RCC 7860 (cell line): ENCODE measurements at places on chromosomes 3 and 15.

GRCh38 chr3:52190294-52191074 lies 7.5 kb upstream of the ALAS1 start:
- DNase-seq = no peak

GRCh38 chr3:60555686-60556354 lies 695.4 kb downstream of the FHIT start:
- DNase-seq = no peak

- DNase-seq = no peak
These were observed 136.1 kb upstream of the CNTN4 start for GRCh38 chr3:1962396-1963088.

- no peak for DNase-seq
These were observed 56.5 kb upstream of the TMEM108 start for GRCh38 chr3:132981719-132982118.

DNA sequence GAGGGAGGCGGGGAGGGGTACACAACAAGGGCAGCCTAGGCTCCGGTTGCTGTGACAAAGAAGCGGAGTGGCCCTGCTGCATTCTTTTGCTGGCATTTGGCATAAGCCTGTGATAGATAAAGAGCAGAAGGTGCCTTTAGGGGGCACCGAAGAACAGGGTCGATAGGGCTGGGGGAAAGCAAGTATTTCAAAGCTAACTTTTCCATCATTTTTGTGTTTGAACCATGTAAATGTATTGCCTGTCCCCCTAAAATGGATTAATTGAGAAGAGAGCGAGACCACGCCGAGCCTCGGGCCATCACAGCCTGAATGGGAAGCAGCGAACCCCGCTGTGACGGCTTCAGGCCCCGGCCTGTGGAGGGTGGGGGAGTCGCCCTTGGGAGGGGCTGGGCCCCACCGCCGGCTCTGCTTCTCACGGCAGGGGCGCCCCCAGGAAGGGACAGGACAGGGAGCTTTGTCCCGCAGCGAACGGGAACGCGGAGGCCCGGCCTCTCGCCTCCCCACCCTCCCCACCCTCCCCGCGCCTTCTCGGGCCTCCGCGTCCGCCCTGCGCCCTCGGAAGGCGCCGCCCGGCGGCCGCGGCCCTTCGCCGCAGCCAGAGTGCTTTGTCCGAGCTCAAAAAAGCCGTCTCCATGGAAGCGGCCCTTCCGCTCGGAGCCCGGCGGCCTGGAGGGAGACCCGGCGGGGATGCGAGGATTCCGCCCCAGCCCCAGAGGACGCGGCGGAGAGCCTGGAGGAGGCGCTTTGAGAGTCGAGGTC lies 32.4 kb upstream of the ALDH1L1 start:
- no peak for DNase-seq

DNA sequence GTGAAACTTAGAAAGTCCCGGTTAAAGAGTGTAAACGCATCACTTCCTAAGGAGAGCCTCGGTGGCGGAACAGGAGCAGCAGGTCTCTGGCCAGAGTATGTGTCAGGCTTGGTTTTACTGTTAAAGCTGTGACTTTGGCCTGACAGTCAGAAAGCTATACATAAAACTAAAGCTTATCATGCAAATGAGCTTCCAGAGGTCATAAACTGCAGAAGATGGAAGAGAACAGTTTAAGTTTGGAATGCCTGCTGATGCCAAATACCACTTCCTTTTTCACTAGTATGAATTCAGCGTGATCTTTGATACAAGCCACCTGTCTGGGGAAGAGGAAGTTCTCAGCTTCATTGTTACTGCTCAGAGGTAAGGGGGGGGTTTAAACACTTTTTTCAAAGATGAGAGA lies 125.1 kb upstream of the CTDSPL start:
- no peak for DNase-seq

DNA sequence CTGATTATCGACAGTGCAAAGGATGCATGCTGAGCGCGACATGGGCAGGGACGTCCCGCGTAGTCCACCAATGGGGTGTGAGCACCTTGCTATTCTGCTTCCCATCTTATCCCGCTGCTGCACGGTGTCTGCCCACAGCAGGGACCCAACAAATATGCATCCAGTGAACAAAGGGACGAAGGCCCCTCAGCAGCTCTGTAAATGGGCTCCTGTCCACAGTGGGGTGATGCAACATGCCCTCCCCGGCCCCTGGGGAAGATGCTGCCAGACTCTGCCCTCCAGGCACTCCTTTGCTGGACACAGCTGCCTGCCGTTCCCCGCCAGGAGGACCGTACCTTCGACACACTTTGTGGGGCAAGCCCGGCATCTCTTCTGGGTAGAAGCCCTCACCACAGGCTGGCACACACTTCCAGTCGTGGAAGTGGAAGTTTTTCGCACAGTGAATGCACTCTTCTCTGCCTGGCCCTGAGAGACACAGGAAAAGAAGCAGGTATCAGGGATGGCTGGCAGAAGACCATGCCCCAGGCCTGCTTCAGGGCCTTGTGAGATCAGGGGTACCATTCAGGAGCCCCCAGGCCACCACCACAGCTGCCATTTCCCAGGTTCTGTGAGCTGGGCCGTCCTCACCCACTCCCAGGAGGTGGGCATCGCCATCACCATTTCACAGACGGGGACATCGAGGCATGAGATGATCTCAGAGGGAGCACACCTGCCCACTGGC lies 18.2 kb upstream of the SNRPA1 start:
- DNase-seq = no peak

GRCh38 chr15:73870700-73871408 lies 2.5 kb upstream of the TBC1D21 start:
- no peak for DNase-seq

DNA sequence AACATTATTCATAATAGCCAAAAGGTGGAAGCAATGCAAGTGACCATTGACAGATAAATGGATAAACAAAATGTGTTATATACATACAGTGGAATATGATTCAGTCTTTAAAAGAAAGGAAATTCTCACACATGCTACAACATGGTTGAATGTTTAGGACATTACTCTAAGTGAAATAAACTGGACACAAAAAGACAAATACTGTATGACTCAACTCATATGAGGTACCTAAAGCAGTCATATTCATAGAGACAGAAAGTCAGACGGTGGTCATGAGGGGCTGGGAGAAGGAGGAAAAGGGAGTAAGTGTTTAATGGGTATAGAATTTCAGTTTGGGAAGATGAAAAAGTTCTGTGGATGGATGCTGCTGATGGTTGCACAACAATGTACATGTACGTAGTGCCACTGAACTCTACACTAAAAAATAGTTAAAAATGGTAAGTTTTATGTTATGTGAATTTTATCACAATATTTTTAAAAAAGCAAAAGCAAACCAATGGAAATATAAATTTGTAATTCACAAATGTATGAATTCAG lies 5.3 kb downstream of the TXNRD3 start:
- DNase-seq = no peak

DNA sequence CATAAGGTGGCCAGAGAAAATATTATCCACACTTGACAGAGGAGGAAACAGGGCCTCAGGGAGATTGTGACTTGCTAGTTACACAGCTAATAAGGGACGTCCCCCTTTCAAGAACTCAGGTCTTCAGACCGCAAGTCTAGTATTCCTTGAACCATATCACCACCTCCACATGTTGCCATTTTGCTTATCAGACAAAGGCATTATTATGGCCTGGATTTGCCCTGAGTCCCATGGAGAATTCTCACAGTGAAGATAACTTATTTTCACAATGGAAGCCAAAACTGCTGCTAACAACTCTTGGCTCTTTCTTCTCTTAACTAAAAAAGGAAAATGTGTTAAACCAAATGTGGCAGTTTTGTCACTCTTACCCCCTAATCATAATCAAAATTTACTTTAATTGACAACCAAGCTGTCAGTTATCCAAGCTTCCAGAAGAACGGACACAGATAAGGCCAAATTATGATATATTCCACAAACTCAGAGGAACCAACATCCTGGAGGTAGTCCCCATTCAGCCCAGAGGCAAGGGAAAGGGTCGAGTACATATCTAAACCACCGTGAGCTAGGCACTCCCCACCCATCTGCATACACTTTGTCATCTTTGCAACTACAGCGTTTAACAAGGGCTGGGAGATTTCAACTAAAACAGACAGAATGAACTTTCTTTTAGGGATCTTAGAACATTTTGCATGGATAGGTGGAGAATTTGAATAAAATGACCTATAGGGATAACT lies 63.6 kb upstream of the THBS1 start:
- DNase-seq = no peak

GRCh38 chr3:178436773-178437172 lies 99.5 kb upstream of the KCNMB2 start:
- DNase-seq = peak; percentile 9
